ENCODE measurements at places on chromosomes 13 and 19.

DNA sequence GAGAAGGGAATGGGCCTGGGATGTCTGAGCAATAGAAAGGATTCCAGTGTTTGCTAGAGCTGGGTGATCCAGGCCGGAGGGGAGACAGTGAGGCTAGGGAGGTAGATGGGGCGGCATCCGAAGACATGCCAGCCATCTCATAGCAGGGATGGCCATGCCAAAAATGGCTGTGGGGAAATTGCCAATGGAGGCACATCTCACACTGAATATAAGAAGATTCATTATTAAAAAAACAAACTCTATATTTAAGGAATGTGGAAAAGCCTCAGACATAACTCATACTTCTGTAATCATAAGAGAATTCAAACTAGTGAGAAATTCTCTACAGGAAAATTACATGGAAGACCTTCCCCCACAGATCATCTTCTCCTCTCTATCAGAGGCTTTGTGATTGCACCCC, 289.2 kb downstream of the FGF9 start:
- DNase-seq: peak; percentile 69

- no peak for DNase-seq
Measured at GRCh38 chr13:37984357-37984756, 114.8 kb upstream of the TRPC4 start.

- no peak for DNase-seq
Measured at GRCh38 chr19:5586300-5587070, 18.7 kb upstream of the TINCR start.

DNA sequence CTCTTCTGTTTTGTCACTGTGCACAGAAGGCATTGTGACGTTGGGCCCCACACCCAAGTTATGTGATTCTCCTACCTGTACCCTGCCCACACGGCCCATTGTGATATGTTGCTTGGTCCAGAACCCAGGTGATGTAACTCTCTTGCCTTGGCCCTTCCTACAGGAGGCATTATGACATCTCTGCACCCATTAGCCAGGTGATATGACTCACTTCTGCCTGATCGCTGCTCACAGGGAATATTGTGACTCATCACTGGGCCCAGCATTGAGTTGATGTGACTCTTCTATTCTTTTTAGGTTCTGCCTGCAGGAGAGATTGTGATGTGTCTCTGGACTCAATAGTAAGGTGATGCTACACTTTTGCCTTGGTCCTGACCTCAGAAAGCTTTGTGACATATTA, 65.4 kb upstream of the ZNF91 start:
- DNase-seq: no peak

- DNase-seq: peak; percentile 78
Measured at GRCh38 chr13:43908156-43909126, 28.7 kb downstream of the LACC1 start.

DNA sequence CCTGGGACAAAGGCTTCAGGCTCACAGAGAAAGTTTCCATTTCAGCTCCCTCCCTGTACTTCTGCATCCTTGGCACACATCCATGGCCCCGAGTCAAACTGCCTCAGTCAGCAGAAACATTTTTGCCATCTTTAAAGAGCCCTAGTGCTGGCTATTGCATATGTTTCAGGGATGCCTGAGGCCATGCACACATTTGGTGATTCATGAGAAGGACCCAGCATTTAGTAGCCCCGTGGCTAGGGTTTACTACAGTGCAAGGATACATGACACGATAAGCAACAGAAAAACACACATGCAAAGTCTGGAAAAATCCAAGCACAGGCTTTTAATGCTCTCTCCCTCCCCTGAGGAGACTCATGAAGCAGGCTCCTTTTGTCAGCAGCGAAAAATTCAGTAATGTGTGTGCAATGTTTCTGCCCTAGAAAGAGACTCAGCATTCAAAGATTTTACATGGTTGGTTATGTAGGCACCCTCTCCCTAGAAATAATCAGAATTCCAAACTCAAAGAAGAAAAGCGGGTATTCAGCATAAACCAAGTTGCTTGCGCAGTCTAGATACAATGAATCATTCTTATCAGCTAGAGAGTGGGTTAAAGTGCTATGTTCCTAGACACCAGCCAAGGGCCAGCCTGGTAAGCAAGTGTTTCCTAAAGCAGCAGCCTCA, 17.6 kb downstream of the ACOD1 start:
- DNase-seq: peak; percentile 79

GRCh38 chr19:16772841-16773240, 53.2 kb downstream of the NWD1 start:
- no peak for DNase-seq

DNA sequence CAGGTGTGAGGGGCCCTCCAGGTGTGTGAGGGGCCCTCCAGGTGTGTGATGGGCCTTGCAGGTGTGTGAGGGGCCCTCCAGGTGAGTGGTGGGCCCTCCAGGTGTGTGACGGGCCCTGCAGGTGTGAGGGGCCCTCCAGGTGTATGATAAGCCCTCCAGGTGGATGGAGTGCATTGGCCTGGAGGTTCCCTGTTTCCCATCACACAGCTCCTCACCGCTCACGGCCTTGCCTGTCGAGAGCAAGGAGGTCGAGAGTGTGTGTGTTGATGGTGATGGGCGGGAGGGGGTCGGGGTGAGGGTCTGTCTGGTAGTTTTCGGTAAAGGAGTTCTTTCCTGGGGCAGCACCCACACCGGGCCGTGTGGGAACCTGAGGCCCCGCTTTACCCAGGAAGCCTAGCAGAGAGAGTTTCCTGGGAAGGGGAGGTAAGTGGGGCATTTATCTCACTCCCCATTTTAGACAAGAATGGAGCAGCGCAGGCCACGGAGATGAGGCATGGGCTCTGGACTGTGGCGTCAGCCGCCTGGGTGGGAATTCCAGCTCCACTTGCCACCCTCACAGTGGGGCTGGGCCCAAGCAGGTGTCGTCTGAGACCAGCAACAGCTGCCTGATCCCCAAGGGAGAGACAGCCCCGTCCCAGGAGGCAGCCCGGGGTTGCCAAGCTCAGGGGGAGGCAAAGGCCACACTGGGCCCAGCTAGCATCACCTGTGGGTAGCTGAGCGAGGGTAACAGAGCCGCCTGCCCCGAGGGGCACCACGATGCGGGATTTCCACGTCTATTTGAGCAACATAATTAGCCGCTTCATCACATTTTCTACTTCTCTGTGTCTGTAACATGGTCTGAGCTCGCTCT, 10.9 kb upstream of the GAS6 start:
- no peak for DNase-seq

- DNase-seq: no peak
Measured at GRCh38 chr19:919199-920050, 2.3 kb downstream of the KISS1R start.

DNA sequence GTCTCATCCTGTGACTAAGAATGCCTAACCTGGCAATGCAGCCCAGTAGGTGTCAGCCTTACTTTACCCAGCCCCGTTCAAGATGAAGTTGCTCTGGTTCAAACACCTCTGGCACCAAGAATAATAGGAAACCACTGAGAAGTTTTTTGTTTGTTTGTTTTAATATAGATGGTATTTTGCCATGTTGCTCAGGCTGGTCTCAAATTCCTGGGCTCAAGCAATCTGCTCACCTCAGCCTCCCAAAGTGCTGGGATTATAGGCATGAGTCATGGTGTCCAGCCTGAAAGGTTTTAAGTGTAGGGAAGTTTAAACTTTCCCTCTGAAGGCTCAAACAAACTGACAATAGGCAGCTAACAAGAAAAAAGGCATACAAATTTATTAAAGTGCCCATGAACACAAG, 51.2 kb upstream of the ABCC4 start:
- DNase-seq: no peak

DNA sequence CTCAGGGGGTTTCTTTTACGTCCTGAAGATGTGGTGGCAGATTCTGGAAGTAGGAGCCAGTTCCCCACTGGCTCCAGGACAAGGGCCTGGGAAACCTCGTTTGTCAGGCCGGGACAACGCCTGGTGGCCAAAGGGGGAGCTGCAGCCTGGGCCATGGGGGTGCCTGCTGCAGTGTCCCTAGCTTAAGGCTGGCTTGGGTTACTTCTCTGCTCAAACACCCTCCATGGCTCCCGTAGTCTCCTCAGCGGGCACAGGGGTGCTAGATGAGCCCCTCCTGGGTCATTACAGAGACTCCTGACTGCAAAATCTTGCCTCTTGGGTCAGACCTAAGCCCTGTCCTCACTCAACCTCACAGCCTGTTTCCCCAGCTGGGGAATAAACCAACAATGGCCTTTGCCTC, 14.7 kb downstream of the CILP2 start:
- peak; percentile 33 for DNase-seq

GRCh38 chr19:45278087-45278486, 27.0 kb downstream of the MARK4 start:
- DNase-seq: no peak
